ENCODE measurements at places on chromosomes 1 and 21.
A peak's percentile ranks its signal among the peaks of the same experiment; 100 is the strongest.

GRCh38 chr1:3312898-3313575, 141.4 kb upstream of the ARHGEF16 start:
- DNase-seq: peak; percentile 63

DNA sequence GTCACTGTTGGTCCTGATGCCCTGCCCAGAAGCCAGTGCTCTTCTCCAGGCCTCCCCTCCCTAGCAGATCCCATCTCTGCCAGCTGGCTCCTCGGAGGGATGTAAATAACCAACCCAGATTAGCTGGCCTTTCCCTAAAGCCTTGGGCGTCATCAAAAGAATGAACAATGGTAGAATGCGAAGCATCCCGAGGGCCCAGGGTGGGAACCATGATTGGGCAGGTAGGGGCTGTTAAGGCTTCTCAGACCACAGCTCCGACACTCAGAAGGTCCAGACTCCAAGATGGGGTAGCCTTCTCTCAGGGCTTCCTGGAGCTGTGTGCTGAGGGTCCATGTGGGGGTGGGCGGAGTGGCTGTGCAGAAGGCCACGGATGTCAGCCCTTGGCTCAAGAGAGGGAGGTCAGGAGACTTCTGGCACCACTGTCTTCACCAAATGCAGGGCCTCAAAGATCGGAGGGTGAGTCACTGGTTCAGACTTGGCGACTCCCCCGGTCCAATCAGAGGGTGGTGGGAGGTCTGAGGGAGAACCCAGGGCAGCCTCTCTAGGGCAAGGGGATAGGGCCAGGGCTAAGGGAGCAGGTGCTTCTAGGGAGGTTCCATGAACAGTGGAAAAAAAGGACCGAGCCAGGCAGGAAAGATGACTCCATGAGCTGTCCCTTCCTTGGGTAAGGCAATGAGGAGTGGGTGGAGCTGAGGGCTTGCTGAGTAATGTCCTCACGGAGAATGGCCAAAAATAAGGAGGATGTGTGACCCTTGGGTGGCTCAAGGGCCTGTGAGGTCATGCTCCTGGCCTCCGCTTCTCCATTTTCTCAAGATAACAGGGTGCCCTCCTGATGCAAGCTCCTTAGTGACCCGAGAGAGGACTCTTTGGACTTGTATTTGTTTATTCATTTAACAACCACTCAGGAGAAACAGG, 58.4 kb upstream of the EPS8L3 start:
- DNase-seq: peak; percentile 42

DNA sequence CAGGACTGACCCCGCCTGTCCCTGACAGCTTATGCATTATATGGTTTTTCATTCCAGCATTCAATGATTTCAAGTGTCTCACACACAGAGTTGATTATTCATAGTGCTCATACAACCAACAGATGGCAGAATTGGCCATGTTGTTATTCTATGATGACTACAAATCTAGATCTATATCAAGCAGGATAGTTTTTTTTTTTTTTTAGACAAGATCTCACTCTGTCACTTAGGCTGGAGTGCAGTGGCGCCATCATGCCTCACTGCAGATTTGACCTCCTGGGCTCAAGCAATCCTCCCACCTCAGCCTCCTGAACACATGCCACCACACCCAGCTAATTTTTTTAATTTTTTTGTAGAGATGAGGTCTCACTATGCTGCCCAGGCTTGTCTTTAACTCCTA, 40.1 kb upstream of the LRRC8D start:
- DNase-seq: no peak

GRCh38 chr1:2812939-2813653, 11.6 kb upstream of the TTC34 start:
- no peak for DNase-seq

DNA sequence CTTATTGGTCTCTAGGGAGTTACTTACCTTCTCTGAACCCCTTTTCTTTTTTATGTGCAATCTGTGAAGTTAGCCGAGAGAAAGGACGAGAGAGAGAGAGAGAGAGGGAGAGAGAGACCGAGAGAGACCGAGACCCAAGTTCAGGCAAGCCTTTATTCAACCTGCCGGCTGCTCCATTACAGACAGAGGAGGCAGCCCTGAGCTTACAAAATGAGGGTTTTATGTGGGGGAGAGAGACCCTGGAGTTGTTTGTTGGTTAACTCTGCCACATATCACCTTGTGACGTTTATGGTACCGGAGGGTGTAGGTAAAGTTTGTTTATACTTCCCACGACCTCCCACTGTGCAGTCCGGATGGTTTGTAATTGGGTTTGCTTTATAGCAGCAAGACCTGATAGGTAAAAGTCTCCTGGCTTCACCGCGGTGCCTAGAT, 1.5 kb upstream of the MCOLN3 start:
- DNase-seq: no peak

- no peak for DNase-seq
These were observed 14.7 kb downstream of the TMEM53 start for GRCh38 chr1:44659566-44659965.
